A172 (cell line): ENCODE measurements at places on chromosomes 6 and 20. TPM values are rescaled to one million over a fixed set of nuclear protein-coding genes. Genes with fewer than 3 reads are reported as not detected.

GRCh38 chr6:33731035-33731434 is 15.7 kb downstream of the IP6K3 start:
- no peak for DNase-seq

GRCh38 chr6:134928151-134928900 is 21.6 kb downstream of the ALDH8A1 start:
- DNase-seq, result no peak

GRCh38 chr20:57369596-57369995 is 18.5 kb downstream of the RAE1 start:
- no peak for DNase-seq

DNA sequence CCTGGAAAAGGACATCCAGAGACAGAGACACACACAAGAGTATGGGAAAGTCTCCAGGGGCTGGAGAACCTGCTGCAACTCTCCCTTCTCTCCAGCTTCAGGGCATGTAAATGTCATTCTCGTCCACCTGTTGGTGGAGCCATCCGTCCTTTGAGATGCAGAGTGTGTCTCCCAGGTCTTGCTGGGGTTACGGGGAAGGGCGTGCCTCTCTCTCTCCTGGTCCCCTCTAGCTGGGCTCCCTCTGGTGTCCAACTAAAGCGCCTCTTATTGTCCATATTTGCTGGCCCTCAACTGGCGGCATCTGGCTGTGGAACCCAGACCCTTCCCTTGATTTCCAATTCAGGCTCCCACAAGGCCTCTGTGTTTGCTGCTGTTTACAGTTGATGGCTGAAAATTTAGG is 244.1 kb downstream of the BMP7 start:
- no peak for DNase-seq

DNA sequence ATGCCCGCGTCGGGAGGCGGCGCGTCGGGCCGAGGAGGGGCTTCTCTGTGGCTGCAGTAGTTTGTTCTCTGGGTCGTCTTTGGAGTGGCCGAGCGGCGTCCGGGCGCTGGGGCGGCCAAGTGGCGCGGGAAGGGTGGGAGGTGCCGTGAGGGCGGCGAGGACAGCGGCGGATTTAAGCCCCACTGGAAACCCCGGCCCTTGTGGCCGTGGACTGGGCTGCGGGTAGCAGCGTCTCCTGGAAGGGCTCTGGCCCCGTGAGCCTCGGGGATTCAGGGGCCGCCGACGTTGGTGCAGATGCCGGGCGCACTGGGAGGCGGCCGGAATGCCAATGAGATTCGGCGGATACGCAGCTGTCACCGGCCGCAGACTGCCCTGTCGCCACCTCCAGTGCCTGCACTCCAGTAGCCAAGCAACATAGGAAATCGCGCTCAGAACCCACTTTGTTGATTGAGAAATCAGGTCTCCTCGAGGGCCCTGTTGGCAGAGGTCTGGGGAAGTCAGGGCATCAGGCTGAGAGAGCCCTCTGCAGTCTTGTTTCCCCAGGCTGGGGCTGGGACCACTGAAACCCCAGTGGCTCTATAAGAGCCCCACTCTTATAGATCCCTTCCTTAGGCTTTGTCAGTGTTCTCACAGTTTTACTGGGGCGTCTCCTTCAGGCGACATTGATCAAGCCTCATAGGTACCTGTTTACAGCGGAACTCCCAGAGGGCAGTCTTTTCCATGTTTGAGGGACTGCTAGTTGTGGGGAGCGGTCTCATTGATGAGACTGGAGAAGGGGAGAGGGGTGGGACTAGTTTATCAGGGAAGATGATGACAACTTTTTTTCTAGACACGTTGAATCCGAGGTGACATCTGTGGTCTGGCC is 642 bp downstream of the GZF1 start:
- DNase-seq, result peak; percentile 25

GRCh38 chr6:2447318-2447920 is 202.0 kb upstream of the GMDS start:
- DNase-seq, result no peak

DNA sequence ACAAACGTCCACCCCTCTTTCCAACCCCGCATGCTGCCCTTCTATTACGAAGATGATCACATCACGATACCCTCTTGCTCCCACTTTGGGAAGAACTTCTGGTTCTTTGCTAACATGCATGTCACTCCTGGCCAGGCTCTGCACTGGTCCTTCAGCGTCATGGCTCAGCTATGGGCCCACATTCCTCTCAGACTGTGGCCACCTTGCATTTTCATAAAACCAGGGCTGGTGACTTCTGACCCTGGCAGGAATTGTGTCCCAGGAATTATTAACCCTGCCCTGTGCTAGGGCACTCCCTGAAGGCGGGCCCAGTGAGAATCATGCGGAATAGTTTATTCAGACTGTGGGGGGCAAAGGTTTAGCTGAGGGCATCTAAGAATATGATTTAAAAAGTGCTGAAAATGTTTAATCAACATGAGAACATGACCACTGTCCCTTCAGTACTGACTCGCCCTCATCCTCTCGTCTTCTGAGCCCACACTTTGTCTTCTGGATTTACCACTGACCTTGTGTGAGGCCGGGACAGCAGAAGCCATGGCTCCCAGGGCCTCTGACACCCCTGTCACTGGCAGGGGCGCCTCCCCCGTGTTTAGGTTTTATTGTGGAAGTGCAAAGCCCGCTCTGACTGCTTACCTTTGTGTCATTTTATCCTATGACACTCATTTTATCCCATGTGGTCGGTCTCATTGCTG is 38.1 kb upstream of the THBS2 start:
- peak; percentile 4 for DNase-seq

- DNase-seq, result no peak
Observed at GRCh38 chr20:49749625-49750024, 35.9 kb upstream of the B4GALT5 start.

- DNase-seq, result no peak
Observed at GRCh38 chr6:79079561-79080041, 1.5 kb upstream of the PHIP start.

Gene TINAG
- total RNA-seq, result not detected in 2 replicates

Gene CTCFL
- total RNA-seq, result not detected in 2 replicates

Gene MCCD1
- total RNA-seq, result not detected in 2 replicates
